ENCODE measurements at places on chromosomes 13 and 19. TPM values are rescaled to one million over a fixed set of nuclear protein-coding genes. Genes with fewer than 3 reads are reported as not detected.

DNA sequence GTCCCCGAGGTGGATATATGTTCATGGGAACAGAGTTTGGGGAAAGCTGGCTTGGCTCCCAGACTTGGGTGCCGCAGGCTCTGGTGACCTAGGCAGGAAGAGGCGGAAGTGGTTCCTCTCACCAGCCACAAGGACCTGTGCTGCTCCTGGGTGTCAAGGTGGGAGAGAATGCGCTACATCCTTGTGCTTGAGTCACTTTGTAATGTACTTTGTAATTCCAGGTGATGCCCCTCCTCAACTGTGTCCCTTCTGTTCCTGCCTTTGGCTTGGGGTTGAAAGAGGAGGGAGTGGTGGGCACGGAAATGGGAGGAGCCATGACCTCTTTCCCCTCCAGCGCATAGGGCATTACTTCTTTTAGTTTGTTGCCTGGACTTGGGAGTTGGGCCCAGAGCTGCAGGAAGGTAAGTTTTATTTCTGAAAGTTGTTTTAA is 10.9 kb downstream of the GARRE1 start:
- DNase-seq = no peak
- H3K4me3 ChIP-seq = no peak overlapping the region
- peaks cover 26% of the 10 kb centered on the region for H3K36me3 ChIP-seq
- H3K27me3 ChIP-seq = no peaks in the 10 kb centered on the region

- no peak overlapping the region for H3K27ac ChIP-seq
- no peaks in the 10 kb centered on the region for H3K36me3 ChIP-seq
- H3K27me3 ChIP-seq = peaks cover 2% of the 10 kb centered on the region
- no peaks in the 10 kb centered on the region for H3K4me1 ChIP-seq
These were observed 187.3 kb downstream of the ZNF536 start for GRCh38 chr19:30559446-30559845.

The RETN gene
- total RNA-seq = not detected

The KLK14 gene
- 0.82 TPM for total RNA-seq
